NCI-H1436 (cell line): ENCODE measurements at places on chromosomes 2 and 18.

DNA sequence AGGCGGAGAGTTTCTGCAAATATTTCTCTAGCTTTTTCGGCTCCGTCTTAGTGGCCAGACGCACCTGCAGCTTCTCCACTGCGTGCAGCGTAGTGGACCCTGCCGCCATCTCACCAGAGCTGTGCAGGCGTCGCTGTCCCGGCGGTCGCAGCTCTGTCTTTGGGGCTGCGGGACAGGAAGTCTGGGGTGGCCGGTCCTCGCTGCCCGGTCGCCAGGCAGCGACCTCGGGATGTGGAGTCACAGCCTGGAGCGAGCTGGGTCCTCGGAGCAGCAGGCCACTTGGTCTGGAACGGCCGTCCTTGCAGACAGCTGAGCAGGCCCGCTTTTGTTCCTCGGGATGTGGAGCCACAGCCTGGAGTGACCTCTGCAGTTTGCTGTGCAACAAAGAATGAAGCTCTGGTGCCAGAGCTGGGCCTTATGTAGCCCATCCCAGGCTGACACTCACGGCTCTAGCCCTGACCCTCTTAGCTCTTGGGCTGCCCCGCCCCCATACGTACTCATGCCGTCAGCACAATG is at the start of gene ELOA2:
Gene ELOA2 (minus strand): TSS at position 466 of the 516 bp plus-strand sequence. CDS start 357 bp downstream, at position 109.
- DNase-seq: no peak

- DNase-seq: no peak
Observed at GRCh38 chr18:36780748-36781147, 48.1 kb downstream of the TPGS2 start.

DNA sequence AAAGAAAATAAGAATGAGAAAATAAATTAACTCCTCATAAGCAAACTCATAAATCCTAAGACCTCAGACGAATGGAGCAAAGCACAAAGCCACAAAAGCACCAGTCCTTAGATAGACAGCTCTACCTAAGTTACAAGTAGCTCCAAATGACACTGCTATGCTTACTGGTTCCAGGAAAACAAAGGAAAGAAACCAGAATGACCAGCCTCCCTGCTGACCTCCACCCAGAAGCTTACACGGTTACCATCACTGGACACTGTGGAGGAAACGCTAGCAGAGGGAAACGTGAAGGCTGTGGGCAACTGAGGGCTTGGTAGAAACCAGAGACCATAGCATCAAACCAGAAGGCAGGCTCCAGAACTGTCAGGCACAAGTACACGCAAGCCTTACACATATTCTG is 67.8 kb downstream of the STK39 start:
- DNase-seq: no peak

GRCh38 chr2:45469314-45470099 is 141.6 kb downstream of the SRBD1 start:
- peak; percentile 18 for DNase-seq

DNA sequence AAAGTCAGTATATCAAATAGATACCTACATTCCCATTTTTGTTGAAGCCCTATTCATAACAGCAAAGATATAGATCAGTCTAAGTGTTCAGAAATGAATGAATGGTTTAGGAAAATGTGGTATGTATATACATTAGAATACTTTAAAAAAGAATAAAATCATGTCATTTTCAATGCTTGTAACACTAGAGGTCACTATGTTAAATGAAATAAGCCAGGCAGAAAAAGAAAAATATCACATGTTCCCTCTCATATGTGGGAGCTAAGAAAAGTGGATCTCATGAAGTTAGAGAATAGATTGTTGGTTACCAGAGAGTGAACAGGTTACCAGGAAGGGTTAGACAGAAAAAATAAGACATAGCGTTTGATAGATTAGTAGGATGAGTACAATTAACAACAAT is 1111.0 kb upstream of the SLC39A10 start:
- DNase-seq: no peak

GRCh38 chr2:6827566-6828298 is 38.0 kb downstream of the CMPK2 start:
- no peak for DNase-seq

GRCh38 chr2:8607606-8608005 is 74.2 kb upstream of the ID2 start:
- DNase-seq: no peak

DNA sequence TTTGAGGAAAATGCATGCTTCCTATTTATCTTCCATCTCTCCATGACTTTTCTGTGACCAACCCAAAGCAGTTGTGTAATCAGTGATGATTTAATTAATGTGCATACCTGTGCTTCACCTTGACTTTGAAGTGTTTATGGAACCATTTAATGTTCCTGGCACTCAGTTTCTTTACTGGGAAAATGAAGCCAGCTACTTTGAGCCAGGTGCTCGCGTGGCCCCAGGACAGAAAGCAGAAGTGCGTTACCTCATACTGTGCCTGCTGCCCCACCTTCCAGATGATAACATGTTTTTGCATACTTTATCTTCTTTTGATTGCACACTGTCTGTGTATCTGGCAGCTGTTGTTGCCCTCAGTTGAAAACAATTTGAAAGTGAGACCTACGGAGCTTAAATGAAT is 61.3 kb downstream of the PMAIP1 start:
- no peak for DNase-seq

DNA sequence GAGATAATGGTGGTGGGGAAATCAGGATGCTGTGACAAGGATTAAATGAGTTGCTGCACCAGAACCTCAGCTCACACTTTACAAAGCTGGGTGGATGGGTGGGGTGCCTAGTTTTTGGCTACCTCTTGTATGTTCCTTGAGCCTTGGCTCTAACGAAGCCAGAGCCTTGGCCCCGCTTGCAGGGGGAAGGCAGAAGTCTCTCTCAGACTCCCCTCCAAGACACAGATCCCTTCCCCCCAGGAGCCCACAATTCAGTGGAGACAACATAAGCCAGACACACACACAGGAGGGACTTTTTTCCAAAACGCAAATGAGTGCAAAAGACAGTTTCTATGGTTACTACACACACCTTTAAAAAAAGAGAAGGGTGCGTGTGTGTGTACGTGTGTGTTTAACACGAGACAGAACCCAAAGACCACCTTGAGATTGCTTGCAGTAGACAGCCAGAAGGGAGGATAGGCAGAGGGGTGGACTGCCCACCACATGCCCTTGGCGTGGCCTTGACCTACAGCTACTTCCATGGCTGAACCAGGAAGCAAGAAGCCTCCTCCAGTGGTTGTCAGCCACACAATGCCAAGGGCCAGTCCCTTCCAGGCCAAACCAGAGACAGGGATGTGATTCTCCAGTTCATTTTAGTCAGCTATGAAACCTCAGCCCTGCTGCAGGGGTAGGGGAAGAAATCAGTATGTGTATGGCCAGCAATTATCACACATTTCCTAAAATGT is 70.3 kb downstream of the BCL2L11 start:
- no peak for DNase-seq

DNA sequence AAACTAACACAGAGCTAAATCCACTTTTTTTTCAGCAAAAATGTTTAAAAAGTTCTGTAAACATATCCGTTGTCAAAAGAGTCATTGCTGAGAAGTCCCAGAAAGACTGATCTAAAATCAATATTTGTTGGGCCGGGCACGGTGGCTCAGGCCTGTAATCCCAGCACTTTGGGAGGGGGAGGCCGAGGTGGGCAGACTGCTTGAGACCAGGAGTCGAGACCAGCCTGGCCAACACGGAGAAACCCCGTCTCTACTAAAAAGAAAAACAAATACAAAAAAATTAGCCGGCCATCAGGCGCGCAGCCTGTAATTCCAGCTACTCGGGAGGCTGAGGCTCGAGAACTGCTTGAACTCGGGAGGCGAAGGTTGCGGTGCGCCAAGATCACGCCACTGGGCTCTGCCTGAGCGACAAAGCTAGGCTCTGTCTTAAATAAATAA is 1.4 kb downstream of the OLA1 start:
- DNase-seq: no peak

DNA sequence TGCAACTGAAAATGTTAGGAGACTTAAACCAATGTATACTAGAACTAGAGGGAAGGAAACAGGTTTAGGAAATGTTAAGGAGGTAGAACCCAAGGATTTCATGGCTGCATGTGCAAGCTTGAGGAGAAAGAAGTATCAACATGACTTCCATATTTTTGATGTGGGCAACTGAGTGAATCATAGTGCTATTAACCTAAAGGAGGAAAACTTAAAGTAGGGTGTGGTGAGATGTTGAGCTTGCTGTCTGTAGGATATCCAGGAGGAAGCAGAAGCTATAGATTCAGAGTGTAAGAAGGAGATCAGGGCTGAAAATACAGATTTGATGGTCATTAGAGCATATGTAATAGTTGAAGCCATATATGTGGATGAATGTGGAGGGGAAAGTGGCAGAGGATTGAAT is 31.5 kb downstream of the NDC80 start:
- no peak for DNase-seq

- no peak for DNase-seq
Observed at GRCh38 chr2:165013944-165014619, 58.8 kb upstream of the SLC38A11 start.

- no peak for DNase-seq
Observed at GRCh38 chr2:10235099-10235908, 67.4 kb upstream of the HPCAL1 start.

GRCh38 chr2:180707884-180708205 is 272.6 kb upstream of the UBE2E3 start:
- peak; percentile 85 for DNase-seq

- no peak for DNase-seq
Observed at GRCh38 chr18:55384551-55385275, 203.3 kb downstream of the TCF4 start.

GRCh38 chr2:178108176-178108575 is 4.1 kb upstream of the RBM45 start:
- DNase-seq: no peak

GRCh38 chr2:16481351-16481750 is 184.3 kb downstream of the CYRIA start:
- DNase-seq: no peak

GRCh38 chr18:11136241-11136640 is 13.1 kb downstream of the PIEZO2 start:
- no peak for DNase-seq

DNA sequence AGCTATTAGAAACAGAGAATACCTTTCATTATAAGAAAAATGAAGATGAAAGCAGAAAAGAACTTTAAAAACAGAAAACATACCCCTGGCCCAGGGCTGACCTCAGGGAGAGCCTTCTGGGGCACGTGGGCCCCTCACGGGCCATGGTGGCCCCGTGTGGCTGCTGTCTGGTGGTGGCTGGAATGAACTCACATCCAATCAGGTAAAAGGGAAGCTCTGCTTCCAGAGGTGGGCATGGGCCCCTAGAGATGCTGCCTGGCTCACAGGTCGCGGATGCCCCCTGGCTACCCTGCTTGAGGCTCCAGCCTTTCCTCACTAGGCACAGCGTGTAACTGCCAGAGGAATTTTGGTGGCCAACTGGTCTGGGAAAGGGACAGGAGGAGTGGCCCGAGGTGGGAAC is 16.6 kb downstream of the SNORC start:
- no peak for DNase-seq

DNA sequence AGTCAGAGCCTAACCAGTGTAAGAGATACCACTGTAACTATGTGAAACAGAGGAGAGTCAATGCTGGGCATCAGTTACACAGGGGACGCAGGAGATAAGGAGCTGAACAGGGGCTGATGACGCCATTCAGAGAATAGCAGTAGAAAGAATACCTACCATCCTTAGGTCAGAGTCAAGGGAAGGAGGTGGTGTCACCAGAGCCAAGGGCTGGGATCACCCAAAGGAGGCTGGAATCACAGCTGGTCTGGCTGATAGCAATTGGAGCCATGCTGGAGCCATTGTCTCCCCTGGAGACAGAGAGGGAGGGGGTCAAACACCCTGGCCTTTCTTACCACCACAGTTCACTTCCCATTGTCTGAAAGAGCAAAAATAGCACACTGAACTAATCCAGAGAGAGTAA is 37.3 kb upstream of the C18orf32 start:
- DNase-seq: no peak

GRCh38 chr2:56484906-56485305 is 301.1 kb downstream of the CCDC85A start:
- DNase-seq: no peak

DNA sequence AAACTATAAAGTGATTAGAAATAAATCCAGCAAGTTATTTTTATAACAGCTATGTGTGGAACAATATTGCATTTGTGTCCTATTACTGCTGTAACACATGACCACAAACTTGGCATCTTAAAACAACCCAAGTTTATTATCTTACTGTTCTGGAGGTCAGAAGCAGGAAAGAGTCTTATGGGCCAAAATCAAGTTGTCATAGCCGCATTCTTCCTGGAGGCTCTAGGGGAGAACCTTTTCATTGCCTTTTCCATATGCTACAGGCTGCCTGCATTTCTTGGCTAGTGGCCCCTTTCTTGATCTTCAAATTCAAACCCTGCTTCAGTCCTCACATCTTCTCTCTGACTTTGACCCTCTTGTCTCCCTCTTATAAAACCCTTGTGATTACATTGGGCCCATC is 27.0 kb upstream of the HNRNPLL start:
- no peak for DNase-seq

DNA sequence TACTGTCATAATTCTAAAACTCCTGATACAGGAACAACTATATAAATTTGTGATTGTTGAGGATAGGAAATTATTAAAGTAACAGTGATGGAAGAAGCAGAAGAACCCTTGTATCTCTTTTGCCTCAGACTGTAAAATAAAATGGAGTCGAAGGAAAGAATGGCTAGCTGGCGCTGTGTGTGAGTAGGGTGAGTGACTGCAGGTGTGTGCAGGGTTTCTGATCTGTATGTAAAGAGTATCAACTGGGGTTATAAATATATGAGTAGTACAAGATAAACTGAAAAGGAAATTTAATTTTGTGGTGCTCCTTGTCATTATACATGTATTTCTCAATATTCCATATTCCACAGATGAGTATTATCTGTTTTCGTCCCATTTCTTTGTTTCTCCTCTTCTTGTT is 15.2 kb downstream of the POLI start:
- DNase-seq: no peak

DNA sequence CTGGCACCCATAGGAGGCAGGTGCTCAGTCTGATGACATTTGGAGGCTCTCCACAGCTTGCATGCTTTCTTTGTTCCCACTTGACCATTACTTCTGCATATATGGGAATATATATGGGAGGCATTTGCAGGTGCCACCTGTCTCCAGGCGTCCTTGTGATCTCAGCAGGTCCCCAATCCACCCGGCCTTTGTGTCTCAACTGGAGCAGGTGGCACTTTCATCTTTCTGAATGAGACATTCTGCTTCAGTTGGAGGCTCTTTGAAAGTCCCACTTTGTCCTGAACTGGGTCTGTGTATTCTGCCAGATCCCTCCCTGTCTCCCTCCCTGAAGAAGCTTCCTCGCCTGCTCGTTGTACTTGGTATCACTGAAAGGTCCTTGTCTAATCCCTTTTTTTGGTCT is 318.1 kb upstream of the EPAS1 start:
- DNase-seq: no peak

DNA sequence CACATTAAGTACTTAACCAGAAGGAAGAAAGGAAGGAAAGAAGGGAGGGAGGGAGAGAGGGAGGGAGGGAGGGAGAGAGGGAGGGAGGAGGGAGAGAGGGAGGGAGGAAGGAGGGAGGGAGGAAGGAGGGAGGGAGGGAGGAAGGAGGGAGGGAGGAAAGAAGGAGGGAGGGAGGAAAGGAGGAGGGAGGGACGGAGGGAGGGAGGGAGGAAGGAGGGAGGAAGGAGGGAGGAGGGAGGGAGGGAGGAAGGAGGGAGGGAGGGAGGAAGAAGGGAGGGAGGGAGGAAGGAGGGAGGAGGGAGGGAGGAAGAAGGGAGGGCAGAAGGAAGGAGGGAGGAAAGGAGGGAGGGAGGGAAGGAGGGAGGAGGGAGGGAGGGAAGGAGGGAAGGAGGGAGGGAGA is 363.3 kb downstream of the MBD2 start:
- no peak for DNase-seq
